Right cardiac atrium (tissue), 5 donors: ENCODE measurements at places on chromosomes 2 and 18.

- DNase-seq = no peak
These were observed 3.3 kb downstream of the NCK2 start for GRCh38 chr2:105747991-105748390.

GRCh38 chr2:215038421-215038820 is 100.0 kb downstream of the ABCA12 start:
- no peak for DNase-seq

- DNase-seq = no peak
These were observed 10.8 kb upstream of the TAF4B start for GRCh38 chr18:26215247-26215970.

- DNase-seq = peak; percentile 22
These were observed 259.2 kb downstream of the NDUFA10 start for GRCh38 chr2:239765911-239766310.

GRCh38 chr2:237868631-237869342 is 9.4 kb downstream of the RAMP1 start:
- DNase-seq = no peak

- no peak for DNase-seq
These were observed 37.9 kb upstream of the CD207 start for GRCh38 chr2:70873541-70873940.

DNA sequence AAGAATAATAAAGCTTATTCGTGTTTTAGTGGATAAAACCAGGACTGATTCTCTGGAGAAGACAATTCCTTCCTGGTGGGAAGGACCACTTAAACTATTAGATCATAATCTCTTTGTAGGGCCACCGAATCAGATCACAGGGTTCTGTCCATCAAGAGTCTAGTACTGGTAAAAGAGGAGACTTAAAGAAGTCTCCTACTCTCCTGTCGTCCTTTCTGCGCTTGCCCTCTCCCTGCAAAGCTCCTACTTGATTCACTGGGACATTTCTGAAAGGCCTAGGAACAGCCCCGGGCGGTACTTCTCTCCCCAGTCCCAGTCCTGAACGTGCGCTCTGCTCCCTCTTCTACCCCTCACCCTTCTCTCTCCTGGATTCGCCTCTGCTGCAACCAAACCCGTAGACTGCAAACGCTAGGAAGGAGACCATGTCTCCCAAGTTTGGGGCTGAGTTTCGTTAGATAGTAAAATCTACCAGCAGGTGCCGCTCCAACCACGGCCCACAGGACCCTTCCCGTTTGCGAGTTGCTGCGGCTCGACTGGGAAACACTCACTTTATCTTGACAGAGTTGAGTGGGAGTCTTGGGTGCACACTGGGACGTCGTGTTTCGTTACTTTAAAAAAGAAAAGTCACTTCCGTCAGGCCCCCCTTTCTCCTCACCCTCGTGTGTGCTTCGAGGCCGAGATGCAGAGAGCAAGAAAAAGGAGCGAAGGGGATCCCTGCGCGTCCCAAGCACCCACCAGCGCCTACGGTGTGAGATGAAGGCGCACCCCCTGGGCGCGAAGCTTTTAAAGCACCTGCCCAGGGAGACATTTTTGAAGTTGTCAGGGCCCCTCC is 923 bp downstream of the FIGLA start:
- peak; percentile 76 for DNase-seq

DNA sequence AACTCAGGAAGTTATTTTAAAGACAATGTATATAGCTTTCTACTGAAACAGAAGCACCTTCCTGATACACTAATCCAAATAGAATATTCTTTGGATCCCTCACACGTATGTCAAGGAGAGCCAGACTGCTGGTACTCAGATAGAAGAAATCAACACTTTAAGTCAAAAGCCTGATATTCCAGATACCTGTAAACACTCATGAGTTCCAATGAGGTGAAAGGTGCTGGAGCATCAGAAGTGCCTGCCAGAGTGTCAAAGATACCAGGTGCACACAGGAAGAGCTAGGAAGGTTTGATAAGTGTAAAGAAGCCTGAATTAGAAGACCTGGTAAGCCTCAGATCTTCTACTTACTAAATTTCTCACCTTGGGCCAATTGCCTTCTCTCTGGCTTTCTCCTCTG is 226.3 kb upstream of the SP5 start:
- no peak for DNase-seq

GRCh38 chr2:84959095-84959565 is 11.8 kb upstream of the KCMF1 start:
- no peak for DNase-seq
